Right ventricle myocardium superior (tissue), 1 donor: ENCODE measurements at places on chromosomes 4 and X. TPM values are rescaled to one million over a fixed set of nuclear protein-coding genes. Genes with fewer than 3 reads are reported as not detected.

GRCh38 chr4:95142932-95143331 lies 385.2 kb downstream of the BMPR1B start:
- no peak for DNase-seq

GRCh38 chr4:20412072-20412471 lies 160.4 kb downstream of the SLIT2 start:
- no peak for DNase-seq

DNA sequence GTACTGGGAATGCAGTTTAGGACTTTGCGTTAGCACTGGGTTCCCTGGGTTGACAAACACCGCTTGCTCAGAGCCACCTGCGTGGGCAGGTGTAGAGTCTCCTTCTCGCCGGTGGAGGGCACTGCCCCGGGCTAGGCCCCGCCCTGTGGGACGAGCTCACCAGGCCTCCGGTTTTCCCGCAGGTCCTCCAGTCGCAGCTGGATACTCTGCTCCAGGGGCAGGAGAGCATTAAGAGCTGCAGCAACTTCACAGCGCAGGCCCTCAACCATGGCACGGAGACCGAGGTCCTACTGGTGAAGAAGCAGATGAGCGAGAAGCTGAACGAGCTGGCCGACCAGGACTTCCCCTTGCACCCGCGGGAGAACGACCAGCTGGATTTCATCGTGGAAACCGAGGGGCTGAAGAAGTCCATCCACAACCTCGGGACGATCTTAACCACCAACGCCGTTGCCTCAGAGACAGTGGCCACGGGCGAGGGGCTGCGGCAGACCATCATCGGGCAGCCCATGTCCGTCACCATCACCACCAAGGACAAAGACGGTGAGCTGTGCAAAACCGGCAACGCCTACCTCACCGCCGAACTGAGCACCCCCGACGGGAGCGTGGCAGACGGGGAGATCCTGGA lies 49.2 kb upstream of the MND1 start:
- no peak for DNase-seq

DNA sequence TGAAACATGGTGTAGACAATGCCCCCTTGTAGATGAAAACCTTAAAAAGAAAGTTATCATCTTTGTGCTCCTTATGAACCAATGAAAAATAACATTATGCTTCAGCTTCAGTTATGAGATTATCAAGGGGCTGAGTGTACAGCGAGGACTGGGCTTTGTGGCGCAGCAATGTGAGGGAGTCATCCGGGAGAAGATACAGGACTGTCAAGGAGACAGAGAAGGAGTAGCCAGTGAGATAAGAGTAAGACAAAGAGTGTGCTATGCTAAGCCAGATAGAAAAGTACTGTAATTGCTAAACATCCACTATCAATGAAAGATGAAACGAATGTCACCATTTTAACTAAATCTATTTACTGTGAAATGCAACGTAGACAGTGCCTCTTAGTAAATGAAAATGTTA lies 3.6 kb upstream of the KLHL15 start:
- DNase-seq, result no peak

Gene PTPN13
- total RNA-seq, result 3.1 TPM

Gene GLRA3
- total RNA-seq, result not detected
